Hematopoietic multipotent progenitor cell (in vitro differentiated cells): ENCODE measurements at places on chromosomes 6 and 20.

DNA sequence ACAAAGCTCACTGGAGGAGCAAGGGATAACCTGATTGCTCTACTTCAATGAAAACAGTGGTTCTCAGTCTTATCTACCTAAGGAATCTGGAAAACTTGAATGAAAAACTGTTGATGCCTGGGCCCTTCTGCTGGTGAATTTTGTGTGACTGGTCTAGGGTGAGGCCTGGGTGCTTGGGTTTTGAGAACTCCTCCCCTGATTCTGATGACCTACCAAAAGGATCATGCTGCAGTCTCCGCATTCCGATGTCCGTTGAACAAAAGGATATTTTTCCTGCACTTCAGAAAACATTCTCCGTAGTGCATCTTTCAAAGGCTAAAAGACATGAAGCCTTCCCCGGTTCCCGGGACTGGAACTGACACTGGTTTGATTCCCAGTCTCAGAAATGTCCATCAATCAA lies 157.9 kb downstream of the SYNDIG1 start:
- DNase-seq: no peak

DNA sequence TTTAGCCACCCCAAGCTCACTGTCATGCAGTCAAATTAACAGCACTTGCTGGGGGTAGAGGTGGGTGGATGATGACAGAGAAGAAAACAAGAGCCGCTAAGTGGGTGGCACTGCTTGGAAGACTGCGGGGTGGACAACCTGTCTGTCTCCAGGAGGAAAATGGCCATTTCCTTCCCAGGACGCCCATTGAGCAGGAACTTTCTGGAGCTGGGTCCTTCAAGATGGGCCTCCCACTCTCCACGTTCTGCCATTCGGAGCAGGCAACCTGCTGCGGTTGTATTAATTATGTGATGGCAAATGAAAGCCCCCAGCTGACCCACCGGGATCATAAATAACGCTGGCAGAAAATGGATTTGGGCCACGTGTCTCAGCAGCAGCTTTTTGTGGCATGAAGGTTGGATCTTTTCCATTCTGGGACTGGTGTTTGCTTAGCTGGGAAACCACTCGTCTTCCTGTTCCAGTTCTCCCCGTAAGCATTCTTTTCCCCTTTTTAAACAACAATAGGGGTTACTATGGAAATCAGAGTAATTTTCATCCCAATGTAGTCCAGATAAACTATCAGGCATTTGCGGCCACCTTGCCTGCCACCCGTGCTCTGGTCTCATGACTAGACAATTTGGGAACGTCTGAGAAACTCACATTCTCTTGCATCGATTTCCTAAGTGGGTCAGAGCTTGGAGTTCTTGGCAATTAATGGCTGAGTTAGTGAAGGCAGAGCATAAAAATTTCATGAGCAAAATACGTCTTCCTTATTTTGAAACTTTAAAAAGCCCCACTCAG lies 215.5 kb downstream of the ANKRD60 start:
- no peak for DNase-seq

GRCh38 chr20:54017846-54018245 lies 52.5 kb downstream of the BCAS1 start:
- DNase-seq: peak; percentile 37

- no peak for DNase-seq
Observed at GRCh38 chr6:143399775-143400174, 50.7 kb downstream of the ADAT2 start.

DNA sequence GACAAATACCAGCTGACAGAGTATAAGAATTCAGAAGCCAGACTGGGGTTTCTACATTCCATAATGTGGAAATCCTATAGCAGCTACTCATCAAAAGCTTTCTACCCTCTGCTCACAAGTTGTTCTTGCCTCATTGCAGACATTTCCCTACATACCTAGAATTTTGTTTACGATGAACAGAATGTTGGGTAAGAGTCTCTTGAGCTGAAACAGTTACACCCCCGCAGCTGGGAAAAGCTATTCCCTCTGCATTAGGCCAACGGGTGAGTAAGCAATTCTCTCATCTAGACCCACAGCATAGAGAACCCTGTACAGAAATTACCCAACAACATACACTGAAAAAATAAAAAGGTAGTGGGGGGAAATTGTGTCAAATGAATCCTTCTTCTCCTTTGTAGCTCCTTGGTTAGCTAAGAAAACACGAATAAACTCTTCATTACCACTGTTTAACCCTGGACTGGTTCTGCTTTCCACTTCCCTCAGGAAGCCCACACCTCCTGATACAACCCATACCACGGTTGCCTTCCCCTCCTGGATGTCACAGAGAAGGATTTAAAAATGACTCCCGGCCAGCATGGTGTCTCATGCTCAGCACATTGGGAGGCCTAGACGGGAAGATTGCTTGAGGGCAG lies 215.0 kb upstream of the SHLD1 start:
- peak; percentile 22 for DNase-seq

DNA sequence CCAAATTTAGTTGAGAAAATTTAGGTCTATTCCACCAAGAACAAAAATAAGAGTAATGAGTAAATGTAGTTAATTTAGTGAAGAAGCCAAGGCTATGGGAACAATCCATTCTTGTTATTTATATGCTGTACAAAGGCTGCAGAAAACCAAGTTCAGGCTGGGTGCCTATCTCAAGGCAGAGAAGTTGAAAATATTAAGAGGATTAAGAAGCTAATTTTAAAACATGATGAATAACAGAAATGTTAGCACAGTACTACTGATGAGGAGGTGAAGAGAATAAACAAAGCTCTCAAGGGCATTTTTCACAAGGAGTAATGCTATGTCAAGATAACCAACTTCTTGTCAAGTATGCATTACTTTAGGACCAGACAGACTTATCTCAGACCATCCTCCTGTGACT lies 68.6 kb downstream of the RCAN2 start:
- no peak for DNase-seq

DNA sequence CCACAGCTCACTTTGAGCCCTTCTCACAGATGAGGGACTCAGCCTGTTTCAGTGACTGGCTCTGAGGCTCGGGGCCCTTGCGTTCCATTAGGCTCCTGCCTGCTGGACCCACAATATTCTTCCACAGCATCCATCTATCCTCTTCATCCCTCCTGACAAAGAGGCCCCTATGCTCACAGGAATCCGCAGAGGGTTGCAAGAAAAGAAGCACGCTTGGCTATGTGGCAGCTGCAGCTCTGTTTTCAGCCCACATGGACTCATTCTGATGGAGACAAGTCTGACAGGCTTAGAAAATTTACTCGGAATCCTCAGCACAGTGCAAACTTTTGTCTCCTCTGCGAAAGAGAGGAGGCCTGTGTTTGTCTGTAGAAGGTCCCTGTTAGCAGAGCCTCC lies 207.5 kb downstream of the SYNDIG1 start:
- no peak for DNase-seq

GRCh38 chr6:7992002-7992815 lies 72.0 kb downstream of the BLOC1S5 start:
- DNase-seq: peak; percentile 35

GRCh38 chr6:37324131-37325033 lies 29.4 kb upstream of the RNF8 start:
- DNase-seq: no peak

DNA sequence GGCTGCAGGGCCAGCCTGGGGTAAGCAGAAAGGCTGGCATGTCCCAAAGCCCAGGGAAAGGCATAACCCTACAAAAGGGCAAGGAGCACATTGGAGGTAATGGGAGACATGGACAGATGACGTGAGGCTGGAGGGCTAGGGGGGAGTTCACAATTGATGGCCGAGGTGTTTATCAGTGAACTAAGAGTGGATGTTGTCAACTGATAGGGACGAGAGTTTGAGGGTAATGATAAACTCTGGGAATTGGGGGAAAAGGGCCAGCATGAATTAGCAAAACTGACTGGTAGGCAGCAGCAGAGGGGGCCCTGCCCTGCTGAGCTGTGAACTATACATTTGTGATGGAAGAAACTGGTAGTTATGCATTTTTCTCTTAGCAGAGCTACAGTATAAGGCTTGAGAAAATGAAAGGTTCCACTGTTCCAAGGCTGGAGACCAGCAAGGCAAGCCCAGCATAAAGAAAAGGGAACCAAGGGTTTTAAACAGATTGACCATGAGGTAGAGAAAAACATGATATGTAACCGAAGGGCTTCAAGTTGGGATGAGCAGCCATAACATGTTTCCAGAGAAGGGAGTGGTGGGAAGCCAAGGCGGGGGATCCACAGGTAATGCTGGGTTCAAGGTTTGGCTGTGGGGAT lies 98.1 kb upstream of the MLN start:
- no peak for DNase-seq

DNA sequence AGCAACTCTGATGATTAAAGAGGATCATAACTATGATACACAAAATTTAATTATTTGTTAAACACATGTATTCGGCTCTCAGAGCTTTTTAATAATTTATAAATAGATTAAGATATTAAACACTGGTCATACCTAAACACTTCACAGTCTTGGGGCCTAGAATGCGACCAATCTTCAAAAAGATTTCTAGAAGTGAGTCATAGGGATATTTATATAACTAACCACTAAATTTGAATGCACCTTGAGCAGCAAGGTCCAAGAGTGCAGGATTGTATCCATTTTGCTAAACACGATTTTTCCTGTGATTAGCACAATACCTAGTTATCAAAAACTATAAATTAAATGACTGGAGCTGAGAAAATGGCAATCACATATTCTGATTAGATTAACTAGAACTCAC lies 709.3 kb downstream of the EPHA7 start:
- no peak for DNase-seq

- DNase-seq: no peak
Observed at GRCh38 chr20:18904624-18905023, 91.0 kb downstream of the SCP2D1 start.

DNA sequence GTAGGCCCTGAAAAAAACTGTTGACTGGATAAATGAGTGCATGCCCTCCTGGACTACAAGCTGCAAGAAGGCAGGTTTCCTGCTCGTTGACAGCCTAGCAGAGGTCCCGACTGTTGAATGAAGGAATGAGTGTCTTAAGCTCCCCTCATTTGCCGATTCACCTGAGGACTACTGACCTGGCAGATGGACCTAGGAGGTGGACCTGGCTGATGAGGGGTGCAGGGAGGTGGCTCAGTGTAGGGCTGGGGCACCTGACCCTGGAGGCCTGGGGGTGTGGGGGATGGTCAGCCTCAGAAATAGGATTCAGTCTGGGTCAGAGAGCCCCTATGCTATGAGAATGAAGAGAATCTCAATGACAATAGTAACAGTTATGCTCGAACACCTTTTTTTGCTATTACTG lies 11.6 kb upstream of the TFAP2C start:
- DNase-seq: no peak

- DNase-seq: no peak
Observed at GRCh38 chr20:58467572-58468527, 47.3 kb downstream of the APCDD1L start.

GRCh38 chr6:153150752-153151440 lies 19.8 kb upstream of the RGS17 start:
- no peak for DNase-seq

DNA sequence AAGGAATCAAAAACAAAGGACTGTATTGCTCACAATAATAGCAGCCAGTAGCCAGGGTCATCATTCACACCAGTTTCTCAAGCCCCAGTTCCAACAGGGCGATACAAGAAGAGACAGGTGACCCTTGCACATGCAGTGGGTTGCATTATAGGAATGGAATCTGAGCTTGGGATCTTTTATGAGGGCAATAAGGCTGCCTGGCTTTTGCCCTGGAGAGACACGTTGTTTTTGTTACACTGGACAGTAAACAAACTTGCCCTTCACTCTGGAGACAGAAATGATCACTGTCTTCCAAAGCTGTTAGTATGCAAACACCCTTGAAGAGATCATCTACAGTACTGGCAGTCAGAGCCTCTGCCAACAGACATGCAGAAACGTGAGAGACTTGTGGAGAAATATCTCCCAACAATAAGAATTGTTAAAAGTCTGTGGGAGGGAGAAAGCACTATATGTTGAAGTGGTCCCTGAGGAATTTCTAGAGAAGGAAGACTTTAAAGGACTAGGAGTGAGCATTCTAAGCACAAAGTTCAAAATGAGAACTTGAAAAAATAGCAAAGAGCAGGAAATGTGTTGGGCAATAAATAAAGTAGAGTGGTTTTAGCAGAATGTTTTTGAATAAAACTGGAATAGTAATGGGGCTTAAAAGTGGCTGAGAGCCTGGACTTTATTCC lies 6.2 kb upstream of the COL12A1 start:
- DNase-seq: no peak

GRCh38 chr6:25476126-25476525 lies 175.9 kb upstream of the SCGN start:
- DNase-seq: no peak

DNA sequence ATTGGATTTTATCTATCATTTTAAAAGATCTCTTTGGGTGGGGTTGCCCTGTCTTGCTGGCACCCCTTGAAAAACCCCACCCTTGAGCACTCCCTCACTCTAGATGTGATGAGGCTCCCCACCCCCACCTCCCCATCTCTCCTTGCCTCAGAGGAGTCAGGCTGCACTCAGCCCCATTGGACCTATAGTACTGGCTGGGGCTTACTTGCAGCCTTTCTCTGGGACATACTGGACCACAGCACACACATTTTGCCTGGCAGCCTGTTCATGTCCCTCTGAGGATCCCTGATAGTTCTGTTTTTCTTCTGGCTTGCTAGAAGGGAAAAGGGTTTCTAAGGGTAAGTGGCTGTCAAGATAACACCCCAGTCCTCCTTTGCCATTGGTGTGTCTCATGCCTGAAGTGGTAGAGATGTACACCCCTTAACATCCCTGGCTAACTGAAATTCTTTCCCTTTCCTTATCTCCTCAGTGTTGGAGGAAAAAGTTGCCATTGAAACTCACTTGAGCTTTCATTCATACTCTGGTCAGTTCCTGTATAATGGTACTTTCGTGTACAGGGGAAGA lies 553.4 kb upstream of the CITED2 start:
- DNase-seq: no peak

DNA sequence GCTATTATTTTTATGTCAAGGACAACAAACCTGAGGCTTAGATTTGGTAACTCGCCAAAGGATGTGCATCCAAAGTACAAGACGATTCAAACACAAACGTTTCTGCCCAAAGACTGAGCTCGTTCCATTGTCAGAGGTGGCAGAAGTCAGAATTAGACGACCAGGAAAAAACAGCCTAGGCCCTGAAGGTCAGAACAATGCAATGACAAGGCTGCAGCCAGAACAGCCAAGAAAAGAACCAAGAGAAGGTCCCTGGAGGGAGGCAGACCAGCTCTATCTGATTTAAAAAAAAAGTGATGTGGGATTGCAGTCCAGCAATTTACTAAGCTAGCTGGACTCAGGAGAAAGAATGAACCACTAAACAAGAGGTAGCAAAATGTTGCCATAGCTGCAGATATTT lies 54.2 kb downstream of the NCOA7 start:
- no peak for DNase-seq

DNA sequence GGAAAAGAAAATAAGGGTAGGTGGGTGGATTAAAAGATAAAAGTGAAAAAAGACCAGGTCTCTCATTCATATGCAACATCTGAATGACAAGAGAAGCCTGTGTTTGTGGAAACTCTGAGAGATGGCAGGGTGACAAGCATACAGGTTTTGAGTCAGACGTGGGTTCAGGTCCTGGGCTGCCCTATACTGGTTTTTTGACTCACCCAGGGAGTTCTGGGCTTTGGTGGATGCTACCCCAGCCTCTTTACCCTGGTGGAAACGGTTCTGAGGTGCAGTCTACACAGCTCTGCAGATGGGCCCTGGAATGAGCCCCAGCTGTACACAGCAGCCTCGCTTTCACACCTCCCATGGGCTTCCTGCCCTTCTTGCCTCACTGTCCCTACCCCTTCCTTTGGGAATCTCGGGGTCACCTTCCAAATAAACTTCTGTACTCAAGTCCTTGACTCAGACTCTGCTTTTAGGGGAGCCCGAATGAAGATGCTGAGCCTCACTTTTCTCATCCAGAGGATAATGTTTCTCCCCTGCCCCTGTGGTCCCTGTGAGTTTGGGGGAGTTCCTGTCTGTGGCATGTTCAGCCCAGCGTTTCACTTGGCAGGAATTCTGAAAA lies 77.7 kb upstream of the CLDN20 start:
- DNase-seq: no peak
